Gastrocnemius medialis (tissue), 4 donors: ENCODE measurements at places on chromosomes 3 and 15.

DNA sequence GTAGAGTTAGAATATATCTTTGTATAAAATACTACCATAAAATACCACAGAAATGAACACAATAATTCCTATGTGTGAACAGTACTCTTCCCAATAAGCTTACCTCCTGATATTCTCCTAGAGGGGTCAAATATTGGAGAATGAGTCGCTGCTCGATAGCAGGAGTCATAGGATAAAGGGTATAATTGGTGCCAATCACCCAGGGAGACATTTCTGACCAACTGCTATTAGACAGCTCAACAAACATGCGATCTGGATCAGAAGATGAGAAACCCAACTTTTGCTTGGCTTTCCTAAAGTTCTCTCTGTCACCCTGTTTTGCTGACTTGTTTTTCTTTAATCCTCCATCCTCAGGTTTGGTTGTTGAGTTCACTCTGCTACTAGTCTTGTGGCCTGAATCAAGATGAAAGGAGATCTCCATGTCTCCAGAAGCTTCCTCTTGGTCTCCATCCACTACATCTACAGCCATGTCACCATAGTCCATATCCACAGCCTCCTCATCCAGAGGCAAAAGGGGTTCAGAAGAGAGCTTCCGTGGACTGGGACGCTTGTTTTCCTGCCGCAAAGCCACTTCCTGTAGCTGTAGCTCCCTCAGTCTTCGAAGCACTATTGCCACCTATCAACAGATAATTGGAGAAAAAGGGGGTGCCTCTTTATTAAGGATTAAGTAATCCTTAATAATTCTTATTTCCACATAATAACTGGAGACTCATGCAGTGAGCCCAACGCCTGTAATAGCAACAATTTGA lies 50.4 kb downstream of the RBM15B start:
- DNase-seq: no peak

DNA sequence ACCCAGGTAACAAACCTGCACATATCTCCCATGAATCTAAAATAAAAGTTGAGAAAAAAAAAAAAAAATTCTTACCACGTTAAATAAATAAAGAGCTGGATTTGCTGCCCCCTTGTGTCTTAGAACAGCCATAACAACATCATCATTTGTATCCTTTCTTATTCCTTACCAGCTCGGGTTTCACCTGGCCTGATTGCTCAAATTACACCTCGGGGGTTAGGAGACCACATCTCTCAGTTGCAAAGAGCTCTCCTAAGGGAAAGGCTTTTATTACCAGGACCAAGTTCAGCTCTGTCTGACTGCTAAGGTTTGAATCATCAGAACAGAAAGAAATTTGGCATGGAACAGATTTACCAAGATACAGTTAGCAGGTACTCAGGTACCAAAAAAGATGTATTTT lies 25.8 kb upstream of the RPL39L start:
- peak; percentile 15 for DNase-seq

GRCh38 chr3:195405651-195406050 lies 37.2 kb downstream of the ACAP2 start:
- DNase-seq: no peak

DNA sequence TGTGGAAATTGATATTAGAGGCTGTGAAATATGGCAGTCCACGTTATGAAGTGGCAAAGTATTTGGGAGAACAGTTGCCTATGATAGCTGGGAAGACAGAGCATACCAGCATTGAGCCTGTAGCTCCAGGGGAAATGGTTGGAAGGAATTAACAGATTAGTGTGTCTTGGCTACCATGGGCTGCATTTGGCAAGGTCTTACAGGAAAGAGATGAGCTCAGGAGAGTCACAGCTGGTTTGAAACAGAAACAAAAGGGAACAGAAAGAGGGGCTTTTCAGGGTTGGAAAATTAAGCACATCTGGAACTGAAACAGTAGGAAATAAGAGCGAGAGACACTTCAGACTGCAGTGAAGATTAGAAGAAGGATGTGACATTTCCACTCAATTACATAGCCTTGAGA lies 141.7 kb downstream of the FBLN2 start:
- DNase-seq: no peak

DNA sequence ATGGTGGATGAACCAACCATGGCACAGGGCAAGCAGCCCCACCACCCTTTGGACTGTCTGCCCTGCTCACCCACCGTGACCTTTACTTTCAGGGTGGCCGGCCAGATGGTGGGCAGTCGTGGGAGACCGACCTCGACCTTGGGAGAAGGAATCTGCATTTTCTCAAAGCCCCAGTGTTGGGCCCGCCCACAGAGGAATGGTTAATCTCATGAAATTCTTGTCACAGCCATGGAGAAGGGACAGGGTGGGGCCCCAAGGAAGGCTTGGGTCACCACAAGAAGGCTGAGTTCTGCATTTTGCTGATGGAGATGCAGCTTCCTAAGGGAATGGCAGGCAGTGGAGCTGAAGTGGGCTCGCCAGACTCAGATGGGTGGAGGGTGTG lies 2.9 kb downstream of the PLXND1 start:
- no peak for DNase-seq

- no peak for DNase-seq
These were observed 9.2 kb downstream of the IGDCC3 start for GRCh38 chr15:65368302-65369211.
